Upper lobe of right lung (tissue), 1 donor: ENCODE measurements at places on chromosomes 2 and 18.

- DNase-seq: no peak
Measured at GRCh38 chr2:198961547-198961946, 496.2 kb downstream of the SATB2 start.

GRCh38 chr2:1407950-1408675 is 5.2 kb upstream of the TPO start:
- no peak for DNase-seq

DNA sequence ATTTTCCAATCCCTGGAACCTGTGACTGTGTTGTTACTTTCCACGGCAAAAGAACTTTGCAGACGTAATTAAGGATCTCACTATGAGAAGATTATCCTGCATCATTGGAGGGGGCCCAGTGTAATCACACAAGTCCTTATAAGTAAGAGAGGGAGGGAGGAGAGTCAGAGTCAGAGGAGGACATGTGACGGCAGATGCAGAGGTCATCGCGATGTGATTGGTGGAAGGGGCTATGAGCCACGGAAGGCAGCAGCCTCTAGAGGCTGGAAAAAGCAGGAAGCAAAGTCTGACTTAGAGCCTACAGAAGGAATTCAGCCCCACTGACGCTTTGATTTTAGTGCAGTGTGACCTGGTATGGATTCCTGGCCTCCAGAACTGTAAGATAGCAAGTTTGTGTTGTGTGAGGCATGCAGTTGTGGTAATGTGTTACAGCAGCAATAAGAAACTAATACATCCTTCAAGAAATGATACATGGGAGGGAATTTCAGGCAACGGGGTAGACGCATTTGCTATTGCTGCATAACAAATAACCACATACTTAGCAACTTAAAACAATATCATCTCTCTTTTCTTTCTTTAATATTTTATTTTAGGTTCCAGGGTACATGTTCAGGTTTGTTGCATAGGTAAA is 112.7 kb upstream of the SERPINE2 start:
- DNase-seq: no peak

GRCh38 chr2:235267251-235267650 is 226.6 kb upstream of the AGAP1 start:
- DNase-seq: no peak

- no peak for DNase-seq
Measured at GRCh38 chr2:211503856-211504255, 947.5 kb downstream of the CPS1 start.

DNA sequence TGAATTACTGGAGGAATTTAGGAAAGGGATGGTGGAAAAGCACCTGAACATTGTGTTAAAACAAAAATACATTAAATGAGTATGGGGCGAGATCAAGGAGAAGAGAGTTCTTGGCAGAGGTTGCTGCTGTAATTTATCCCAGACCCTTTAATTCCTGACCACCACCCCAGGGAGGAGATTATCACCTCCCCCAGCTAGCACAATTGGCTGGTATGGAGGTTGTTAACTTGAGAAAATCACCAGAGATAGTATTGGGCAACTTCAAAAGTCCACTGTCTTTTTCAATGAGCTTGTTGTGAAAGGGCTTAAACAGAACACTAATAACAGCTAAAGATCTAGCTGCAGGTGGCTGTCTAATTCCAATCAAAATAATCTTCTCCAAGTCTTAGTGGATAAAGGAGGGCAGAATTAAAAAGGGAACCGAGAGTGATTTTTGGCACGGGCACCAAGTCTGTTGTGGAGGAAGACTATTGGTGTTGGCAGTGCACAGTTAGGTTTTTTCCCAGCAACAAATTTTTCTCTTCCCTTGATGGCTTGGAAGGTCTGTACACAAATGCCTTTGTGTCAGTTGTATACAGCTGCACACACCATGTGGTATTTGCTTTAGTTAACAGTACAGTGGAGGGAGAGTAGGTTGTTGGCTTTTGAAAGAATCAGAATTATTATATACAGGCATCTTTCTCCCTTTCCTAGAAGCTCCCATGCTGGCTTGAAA is 289.5 kb downstream of the SLC4A3 start:
- no peak for DNase-seq

GRCh38 chr2:29776406-29776805 is 145.0 kb downstream of the ALK start:
- no peak for DNase-seq

- DNase-seq: no peak
Measured at GRCh38 chr2:3051266-3051665, 326.4 kb downstream of the EIPR1 start.
